A549 (cell line): ENCODE measurements at places on chromosomes 12 and 14.

GRCh38 chr12:31325524-31325875 is 450 bp downstream of the SINHCAF start:
- DNase-seq: no peak

GRCh38 chr14:87960013-87960787 is 32.8 kb downstream of the GALC start:
- DNase-seq: no peak

GRCh38 chr12:96677363-96677762 is 188.0 kb downstream of the CFAP54 start:
- DNase-seq: no peak

DNA sequence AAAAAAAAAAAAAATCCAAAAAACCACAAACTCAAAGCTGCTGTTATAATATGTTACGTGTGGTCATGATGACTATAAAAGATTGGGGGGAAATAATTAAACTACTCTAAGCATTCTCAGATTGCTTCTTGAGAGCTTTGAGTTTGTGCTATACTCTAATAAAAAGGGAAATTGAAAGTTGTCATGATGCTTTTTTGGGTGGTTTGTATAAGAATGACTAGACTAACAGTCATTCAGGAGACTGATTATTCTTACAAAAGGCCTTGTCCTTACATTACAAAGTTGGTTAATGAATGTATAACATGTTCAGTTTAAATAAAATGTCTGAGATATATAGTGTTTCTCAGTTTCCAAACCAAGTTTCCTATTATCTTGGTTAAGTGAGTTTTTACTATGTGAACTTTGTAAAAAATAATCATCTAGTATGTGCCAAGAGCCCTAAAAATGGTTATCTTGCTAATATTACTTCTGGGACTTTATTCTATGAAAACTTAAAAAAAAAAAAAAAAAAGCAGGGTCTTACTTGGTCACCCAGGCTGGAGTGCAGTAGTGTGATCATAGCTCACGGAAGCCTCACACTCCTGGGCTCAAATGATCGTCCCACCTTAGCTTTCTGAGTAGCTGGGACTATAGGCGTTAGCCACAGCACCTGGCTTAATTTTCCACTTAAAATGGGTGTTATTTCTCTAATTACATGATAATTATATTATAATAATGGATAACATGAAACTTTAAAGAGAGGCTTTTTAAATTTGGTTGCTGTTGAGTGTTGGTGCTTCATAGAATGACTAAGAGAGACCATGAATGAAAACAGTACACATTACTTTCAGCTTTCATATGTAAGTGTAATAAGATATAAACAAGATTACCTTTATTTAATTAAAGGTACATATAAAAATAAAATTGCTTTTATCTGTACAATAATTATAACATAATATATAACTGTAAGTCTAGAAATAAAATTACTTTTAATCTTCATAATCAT is 459.6 kb upstream of the RGS6 start:
- no peak for DNase-seq

DNA sequence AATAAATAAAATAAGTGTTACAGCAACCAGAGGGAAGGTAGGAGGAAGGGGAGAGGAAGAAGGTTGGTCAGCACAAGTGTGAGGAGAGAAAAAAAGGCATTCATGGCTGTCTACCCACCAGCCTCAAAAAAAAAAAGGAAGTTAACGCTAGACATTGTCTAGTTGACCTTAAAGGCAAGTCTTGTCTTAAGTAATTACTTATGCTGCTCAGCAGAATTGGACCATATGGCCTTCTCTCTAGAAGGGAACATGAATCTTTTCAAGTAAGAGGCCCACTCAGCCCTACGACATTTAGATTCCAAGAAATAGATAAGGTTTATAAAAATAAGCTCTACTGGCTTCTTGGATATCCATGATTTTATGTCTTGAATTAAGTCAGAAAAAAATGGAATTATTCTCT is 172.7 kb downstream of the ETNK1 start:
- no peak for DNase-seq

DNA sequence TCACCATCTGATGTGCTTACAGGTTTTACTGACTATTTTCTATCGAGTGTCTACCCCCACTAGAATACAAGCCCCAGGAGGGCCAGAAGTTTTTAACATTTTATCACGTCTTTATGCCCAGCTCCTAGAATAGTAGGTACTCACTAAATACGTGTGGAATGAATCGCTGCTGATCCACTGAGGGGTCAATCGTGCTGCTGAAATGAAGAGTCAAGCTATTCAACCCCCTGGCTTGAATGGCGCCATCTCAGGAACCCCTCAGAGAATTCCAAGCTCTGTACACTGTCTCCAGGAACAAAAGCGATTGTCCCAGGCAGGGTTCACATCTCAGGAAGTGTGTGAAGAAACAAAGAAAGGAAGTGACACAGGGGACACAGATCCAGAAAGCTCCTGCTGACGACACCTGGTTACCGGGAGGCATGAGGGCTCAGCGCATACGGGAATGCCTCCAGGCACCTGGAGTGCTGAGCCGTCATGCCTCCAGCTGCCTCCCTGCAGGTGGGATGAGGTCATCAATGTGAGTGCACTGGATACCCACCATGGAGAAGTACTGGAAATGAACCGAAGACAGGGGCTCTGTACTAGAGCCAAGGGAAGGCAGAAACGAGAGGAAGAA is 45.6 kb downstream of the PITPNM2 start:
- DNase-seq: no peak

DNA sequence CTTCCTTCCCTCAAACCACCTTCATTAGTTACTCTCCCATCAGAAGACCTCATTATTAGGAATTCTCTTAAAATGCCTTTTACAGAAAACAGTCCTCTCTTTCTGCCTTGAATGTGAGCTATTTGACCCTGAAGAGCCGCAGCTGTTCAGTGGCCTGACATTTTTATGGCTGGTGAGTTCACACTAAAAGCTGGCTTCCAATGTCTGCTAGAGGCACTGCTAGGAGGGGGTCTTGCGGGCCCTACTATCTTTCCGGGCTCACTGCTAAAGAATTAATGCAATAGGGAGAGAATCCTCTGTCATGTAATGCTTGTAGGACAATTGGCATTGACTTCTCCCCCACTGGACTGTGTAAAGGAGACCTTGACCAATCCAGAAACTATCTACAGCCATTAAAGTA is 87.7 kb downstream of the GPR135 start:
- no peak for DNase-seq

GRCh38 chr12:131979606-131980005 is 29.9 kb downstream of the EP400 start:
- no peak for DNase-seq

- DNase-seq: no peak
Observed at GRCh38 chr12:62762645-62763044, 172.3 kb downstream of the PPM1H start.

GRCh38 chr12:46152456-46152855 is 116.4 kb downstream of the SLC38A1 start:
- no peak for DNase-seq

GRCh38 chr12:69623970-69624369 is 13.3 kb upstream of the LRRC10 start:
- no peak for DNase-seq

DNA sequence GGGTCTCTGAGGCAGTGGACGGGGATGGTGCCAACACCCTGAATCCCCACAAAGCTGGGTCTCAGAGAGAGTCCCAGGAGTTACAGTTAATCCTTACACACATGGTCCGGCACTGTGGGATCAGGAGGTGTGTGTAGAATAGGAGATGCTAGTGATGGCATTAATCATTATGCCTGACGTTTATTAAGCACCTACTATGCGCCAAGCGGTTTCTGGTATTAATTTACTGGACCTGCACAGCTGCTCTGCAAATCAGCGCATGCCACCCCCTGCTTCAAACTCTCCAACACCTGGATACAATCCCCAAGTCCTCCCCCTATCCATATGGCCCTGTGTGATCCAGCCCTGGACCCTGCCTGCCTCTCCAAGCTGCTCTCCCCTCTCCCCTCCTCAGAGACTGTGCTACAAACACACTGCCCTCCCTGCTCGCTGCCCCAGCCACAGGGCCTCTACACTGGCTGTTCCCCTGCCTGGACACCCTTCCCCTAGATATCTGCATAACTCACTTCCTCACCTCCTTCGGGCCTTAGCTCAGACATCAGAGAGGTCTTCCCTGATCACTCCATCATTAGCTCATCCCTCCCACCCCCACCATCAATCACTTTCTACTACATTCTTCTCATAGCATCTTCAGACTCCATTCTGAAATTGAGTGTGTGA is 86.0 kb downstream of the RFLNA start:
- DNase-seq: no peak

GRCh38 chr14:52400846-52401245 is 86.7 kb downstream of the PTGER2 start:
- DNase-seq: no peak

DNA sequence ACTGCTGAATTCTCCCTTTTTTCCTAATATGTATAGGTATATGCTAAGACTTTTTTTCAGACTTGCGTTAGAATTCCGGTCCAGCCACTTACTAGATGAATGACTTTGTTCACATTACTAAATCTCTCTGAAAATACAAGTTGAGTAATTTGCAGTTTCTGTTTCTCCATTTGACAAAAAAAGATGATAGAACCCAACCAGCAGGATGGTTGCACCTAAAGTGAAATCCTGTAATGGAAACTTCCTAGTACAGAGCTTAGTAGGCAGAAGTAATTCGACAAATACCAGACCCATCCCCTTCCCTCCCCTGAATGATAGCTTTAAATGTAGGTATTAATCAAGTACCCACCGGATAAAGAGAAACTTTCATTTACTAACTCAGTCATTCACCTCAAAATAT is 113.6 kb upstream of the RAP1B start:
- DNase-seq: no peak
